Chondrocyte (in vitro differentiated cells): ENCODE measurements at places on chromosomes 16 and 17. TPM values are rescaled to one million over a fixed set of nuclear protein-coding genes. Genes with fewer than 3 reads are reported as not detected.

DNA sequence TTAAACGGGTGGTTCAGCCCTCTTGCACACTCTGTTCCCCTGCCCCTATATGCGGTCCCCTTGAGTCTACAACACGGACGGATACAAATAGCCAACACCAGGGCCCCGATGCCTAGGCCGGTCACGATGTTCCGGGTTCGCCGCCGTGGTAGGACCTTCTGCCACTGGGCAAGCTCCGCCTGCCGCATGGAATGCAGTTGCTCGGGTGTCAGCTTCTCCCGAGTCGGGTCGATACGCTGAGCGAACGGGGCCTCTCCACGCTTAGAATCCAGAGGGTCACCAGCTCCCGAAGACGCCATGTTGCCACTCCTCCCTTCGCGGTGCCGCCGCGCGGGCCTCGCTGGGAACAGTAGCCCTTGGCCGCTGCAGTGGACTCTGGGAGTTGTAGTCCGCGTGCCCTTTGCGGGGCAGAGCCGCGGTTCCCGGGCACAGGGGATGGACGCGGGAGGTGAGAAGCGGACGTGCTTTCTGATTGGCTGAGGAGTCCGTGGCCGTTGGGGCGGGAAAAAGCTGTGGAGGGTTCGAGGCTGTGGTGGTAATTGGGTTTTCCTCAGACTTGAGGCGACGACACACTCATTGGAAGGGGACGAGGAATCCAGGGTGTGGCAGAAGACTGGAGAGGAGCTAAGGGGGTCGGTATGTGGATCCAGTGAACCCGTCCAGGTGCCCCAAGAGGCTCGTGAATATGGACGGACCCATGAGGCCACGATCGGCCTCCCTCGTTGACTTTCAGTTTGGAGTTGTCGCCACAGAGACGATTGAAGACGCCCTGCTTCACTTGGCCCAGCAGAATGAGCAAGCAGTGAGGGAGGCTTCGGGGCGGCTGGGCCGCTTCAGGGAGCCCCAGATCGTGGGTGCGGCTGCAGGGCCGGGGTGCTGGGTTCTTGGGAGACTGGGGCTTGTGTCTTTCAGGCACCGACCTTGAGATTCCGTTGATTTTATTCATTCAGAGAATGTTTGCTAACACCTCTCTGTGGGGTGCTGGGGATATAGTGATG, at the start of the genes CNTD1 and COA3:
TSS of gene CNTD1 (plus strand) at position 479 of the 998 bp plus-strand sequence. CDS start at position 686, 207 bp downstream.
TSS of gene COA3 (minus strand) at position 322 of the 998 bp plus-strand sequence. CDS start at position 299, 23 bp downstream.
- H3K4me3 ChIP-seq, result peak within 1 kb of the TSS; percentile 90
- no peak for DNase-seq
- H3K36me3 ChIP-seq, result no peaks in the 10 kb centered on the region
- H3K27me3 ChIP-seq, result no peaks in the 10 kb centered on the region
- peak within 1 kb of the TSS; percentile 84 for H3K27ac ChIP-seq

Gene CCL3
- not detected in 3 replicates for total RNA-seq

- peaks cover 25% of the 10 kb centered on the region for H3K4me1 ChIP-seq
- peaks cover 2% of the 10 kb centered on the region for H3K27me3 ChIP-seq
These were observed 79.3 kb downstream of the ABCC12 start for GRCh38 chr16:48076455-48077012.

GRCh38 chr16:55562936-55563335, 3.5 kb upstream of the CAPNS2 start:
- H3K4me3 ChIP-seq, result no peak overlapping the region
- H3K27ac ChIP-seq, result no peak overlapping the region
- H3K27me3 ChIP-seq, result no peaks in the 10 kb centered on the region
- peaks cover 3% of the 10 kb centered on the region for H3K36me3 ChIP-seq
- H3K4me1 ChIP-seq, result peaks cover 33% of the 10 kb centered on the region
- DNase-seq, result no peak

Gene KRT15
- total RNA-seq, result not detected in 3 replicates

GRCh38 chr17:28394337-28395116, 11.5 kb downstream of the SLC46A1 start:
- no peak overlapping the region for H3K4me3 ChIP-seq
- H3K4me1 ChIP-seq, result peaks cover 2% of the 10 kb centered on the region
- no peak for DNase-seq
- no peaks in the 10 kb centered on the region for H3K27me3 ChIP-seq
- peaks cover 22% of the 10 kb centered on the region for H3K36me3 ChIP-seq
- H3K27ac ChIP-seq, result peak overlapping the region; percentile 51

Gene CPD
- total RNA-seq, result 76.6 to 96.6 TPM (median 78.1 TPM) in 3 replicates

- DNase-seq, result peak; percentile 62
- H3K27me3 ChIP-seq, result no peaks in the 10 kb centered on the region
- H3K27ac ChIP-seq, result no peak overlapping the region
- H3K4me1 ChIP-seq, result no peaks in the 10 kb centered on the region
These were observed 63.4 kb downstream of the GTF3C1 start for GRCh38 chr16:27486344-27486743.

Gene TOX3
- total RNA-seq, result not detected in 3 replicates

- H3K4me3 ChIP-seq, result no peak overlapping the region
- H3K4me1 ChIP-seq, result peaks cover 19% of the 10 kb centered on the region
- peak overlapping the region; percentile 2 for H3K27ac ChIP-seq
- DNase-seq, result no peak
These were observed 19.9 kb downstream of the CYB5D2 start for GRCh38 chr17:4162775-4163466.

DNA sequence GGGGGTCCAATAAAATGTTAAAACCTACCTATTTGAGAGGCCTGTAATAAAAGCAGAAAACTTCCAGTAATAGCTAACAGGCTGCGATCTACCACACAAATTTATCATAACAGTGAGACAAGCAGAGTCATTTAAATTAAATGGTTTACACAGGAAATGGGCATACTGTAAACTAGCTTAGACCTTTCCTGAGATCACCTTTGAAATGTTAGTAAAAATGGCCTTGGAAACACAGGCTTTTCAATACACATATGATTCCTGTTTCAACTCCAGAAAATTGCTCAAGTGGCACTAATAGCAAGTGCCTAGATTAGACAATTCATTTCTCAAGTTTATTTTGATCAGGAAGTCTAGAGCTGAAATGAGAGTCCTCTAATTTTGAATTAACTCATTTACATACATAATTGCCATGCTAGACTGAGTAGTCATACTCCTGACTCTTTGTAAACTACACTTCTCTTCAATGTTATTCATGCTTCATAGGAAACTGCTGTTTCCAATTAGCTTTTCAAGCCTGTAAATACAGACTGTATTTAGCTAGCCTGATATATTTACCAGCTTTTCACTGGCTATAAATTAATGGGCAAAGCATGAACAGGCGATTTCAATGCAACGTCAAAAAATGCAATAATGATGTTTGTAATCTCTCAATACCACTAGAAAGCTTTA, 43.3 kb downstream of the PARN start:
- no peaks in the 10 kb centered on the region for H3K27me3 ChIP-seq
- peaks cover 34% of the 10 kb centered on the region for H3K36me3 ChIP-seq
- no peaks in the 10 kb centered on the region for H3K4me1 ChIP-seq
- no peak for DNase-seq
- H3K4me3 ChIP-seq, result no peak overlapping the region

Gene RGS11
- 20.3 to 23.2 TPM (median 21.0 TPM) in 3 replicates for total RNA-seq

GRCh38 chr17:36494674-36495073, 8.2 kb downstream of the ZNHIT3 start:
- peaks cover 19% of the 10 kb centered on the region for H3K36me3 ChIP-seq
- no peak overlapping the region for H3K27ac ChIP-seq
- no peaks in the 10 kb centered on the region for H3K27me3 ChIP-seq
- DNase-seq, result no peak

Gene SULT1A1
- 1.1 to 4.9 TPM (median 2.2 TPM) in 3 replicates for total RNA-seq

- H3K27ac ChIP-seq, result no peak overlapping the region
- peaks cover 3% of the 10 kb centered on the region for H3K4me1 ChIP-seq
- no peak overlapping the region for H3K4me3 ChIP-seq
- no peak for DNase-seq
These were observed 151.2 kb downstream of the MYO1D start for GRCh38 chr17:32725697-32726096.

DNA sequence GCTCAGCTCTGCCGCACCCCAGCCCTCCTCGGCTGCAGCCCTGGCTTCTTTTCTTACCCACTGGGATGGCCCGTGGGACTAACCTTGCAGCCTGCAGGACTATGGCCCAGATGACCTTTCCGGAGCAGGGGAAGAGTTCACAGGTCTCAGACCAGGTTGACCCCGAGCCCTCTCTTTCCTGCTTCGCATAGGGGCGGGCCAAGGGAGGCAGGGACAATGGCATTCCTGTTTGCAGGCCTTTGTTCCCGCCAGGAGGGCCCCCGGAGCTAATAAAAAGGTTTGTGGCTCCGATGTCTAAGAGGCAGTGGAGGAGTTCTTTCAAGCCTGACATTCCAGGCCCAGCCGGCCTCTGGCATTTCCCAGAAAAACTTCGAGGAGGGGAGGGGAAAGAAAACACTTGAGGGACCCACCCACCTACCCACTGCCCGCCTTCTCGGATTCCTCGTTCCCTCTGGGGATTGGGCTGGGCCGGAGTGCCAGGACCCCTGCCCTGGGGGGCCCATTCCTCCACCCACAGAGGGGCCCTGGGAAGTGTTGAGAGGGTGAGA, 5.8 kb upstream of the SOCS3 start:
- peak overlapping the region; percentile 94 for H3K27ac ChIP-seq
- DNase-seq, result no peak
- H3K27me3 ChIP-seq, result no peaks in the 10 kb centered on the region
- H3K36me3 ChIP-seq, result no peaks in the 10 kb centered on the region
- peak overlapping the region; percentile 58 for H3K4me3 ChIP-seq
